Activated naive CD4-positive, alpha-beta T cell treated with Interleukin-2 at 50 U/mL for 16 hours (primary cell): ENCODE measurements at places on chromosomes 12 and 14.

- no peak for DNase-seq
Observed at GRCh38 chr12:34597548-34598351, 575.5 kb downstream of the ALG10 start.

- DNase-seq: peak; percentile 28
Observed at GRCh38 chr12:57461276-57461916, 1.8 kb downstream of the GLI1 start.

- no peak for DNase-seq
Observed at GRCh38 chr14:83164016-83164415, 1630.4 kb upstream of the SEL1L start.

- no peak for DNase-seq
Observed at GRCh38 chr12:111138016-111138415, 217.6 kb upstream of the MYL2 start.

DNA sequence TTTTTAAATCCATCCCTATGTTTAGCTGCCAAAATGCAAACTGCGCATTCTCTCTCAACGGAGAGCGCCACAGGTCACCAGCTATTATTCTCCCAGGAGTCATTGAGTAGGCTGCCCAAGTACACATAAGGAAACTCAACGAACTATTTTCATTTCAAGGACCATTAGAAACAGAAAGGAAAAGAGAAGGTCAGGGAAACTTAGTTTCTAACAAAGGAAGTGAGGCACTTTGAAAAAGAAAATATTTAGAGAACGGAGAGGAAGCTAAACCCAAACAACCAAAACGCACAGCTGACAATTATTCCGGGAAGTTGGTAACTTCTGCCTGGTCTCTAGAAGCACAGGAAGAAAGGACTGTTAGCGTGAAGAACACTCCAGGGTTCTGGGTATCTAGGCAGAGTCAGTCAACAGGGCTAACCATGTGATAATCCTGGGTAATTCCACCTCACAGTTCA, 23.5 kb downstream of the GPHB5 start:
- no peak for DNase-seq

DNA sequence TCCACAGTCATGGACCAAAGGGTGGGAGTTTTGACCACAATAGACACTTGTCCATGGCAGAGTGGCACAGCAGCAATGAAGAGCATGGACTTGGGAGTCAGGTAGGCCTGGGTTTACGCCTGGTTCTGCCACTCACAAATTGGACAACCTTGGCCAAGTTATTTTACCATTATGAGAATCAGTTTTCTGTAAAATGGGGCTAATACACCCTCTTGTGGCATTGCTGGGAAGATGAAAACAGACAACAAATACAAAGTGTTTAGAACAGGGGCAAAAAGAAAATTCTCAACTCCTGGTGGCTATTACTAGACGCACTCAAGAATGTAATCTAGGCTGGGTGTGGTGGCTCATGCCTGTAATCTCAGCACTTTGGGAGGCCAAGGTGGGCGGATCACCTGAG, 2.6 kb downstream of the C12orf43 start:
- DNase-seq: no peak

DNA sequence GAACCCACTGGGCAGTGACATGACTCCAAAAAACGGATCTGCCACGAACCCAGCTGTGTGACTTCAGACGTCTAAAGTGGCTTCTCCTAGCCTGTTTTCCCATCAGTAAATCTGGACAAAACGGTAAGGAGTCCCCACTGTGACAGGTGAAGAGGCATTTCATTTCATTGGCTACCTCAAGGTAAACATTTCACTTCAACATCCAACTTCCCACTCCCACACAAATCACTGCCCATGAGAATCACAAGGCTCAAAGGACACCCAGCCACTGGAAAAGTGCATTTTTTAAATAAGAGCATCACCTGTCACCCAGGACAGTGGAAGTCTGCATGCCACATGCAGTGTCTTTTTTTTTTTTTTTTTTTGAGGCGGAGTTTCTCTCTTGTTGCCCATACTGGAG, 27.9 kb downstream of the HSP90AA1 start:
- no peak for DNase-seq

- DNase-seq: no peak
Observed at GRCh38 chr14:87185961-87186560, 806.9 kb downstream of the GALC start.
